ENCODE measurements at places on chromosomes 12 and 14.

DNA sequence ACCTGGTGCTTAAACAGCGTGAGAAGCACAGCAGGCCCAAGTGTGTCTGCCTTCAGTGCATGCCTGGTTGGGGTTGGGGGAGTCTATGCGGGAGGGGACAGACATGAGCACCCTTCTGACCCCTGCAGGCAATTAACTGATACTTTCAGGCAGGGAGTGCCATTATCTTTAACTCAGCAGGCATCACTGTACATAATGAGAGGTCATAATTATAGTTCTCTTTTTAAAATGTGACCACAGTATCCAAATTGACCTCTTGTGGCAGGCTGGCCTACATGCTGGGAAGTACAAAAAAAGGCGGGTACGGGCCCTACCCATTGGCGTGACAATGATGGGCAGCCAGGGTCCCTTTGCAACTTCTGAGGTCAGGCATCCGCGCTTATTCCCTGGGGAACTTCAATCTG, 209.1 kb downstream of the FOXN3 start:
- no peak for DNase-seq

DNA sequence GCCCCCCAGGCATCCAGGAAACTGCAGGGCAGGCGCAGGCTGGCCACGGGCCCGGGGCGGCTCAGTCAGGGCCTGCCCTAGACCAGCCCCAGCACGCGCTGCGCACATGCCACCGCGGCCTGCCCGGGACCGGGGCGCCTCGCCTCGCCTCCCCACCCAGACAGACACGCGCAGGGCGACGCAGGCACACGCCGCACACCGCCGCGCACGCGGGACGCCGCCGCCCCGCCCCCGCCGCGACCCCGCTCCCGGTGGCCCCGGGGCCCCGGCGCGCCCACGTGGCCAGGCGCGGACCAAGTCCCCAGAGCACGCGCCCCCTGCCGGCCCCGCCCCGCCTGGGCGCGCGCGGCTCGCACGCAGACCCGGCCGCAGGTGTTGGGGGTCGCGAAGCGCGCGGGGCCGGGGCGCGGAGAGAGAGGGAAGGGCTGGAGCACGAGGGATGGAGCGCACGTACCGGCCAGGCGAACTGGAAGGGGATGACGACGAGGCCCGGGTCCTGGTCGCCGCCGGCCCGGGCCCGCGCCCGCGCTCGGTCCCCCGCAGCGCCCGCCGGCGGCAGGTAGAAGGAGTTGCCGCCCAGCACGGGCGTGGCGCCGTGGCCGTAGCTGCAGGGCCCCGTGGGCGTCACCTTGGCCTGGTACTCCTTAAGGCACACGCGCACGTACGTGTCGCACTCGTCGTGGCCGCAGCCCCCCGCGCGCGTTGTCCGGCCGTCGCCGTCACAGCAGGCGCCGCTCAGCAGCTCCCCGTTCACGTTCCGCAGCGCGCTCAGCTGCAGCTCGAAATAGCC, 1.1 kb downstream of the JAG2 start:
- no peak for DNase-seq

- DNase-seq = no peak
These were observed at the start of gene BCL2L14 for GRCh38 chr12:12070674-12071656. TSS of gene BCL2L14 (plus strand) at chr12:12070939. CDS start at chr12:12079306, 8,367 bp downstream.

- no peak for DNase-seq
These were observed 24.4 kb downstream of the CYP46A1 start for GRCh38 chr14:99708449-99708848.

DNA sequence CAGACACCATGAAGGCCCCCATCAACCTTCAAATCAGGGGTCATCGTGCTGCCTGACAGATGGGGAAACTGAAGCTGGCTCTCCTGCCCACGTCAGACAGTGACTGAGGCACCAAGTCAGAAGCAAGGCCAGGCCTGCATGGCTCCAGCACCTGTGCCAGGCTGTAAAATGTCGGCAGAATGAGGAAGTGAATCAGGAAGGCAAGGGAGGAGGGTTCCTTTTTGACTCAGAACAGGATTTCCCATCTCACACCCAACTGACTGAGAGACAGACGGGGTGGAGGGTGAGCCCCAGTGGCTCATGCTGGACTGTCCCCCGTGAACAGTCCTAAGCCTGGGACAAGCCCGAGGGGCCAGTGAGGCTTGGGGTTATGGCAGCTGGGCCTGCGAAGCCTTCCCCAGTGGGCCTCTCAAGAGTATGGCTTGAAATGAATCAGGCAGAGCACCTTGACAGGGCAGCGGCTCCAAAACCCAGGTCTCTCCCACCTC, 20.9 kb downstream of the SYNE3 start:
- no peak for DNase-seq

DNA sequence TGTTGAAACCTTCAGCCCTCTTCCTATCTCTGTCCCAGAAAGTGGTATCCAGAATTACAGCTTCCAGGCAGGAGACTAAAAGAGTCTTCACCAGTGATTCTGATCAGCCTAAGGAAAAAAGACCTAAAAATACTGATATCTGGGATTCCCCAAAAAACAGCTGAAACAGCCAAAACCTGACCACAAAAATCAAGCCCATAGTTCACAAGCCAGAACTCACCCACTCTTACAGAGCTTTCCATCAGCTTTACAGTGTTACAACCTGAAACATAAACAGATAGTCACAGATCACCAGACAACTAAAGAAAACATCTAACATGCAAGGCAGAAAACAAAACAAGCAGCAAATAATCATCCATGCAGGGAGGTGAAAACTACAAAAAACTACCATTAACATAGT, 26.0 kb upstream of the TSPAN8 start:
- DNase-seq = no peak
